ENCODE measurements at places on chromosomes 7 and 10.
A peak's percentile ranks its signal among the peaks of the same experiment; 100 is the strongest.

GRCh38 chr10:70122742-70123141 lies 9.9 kb downstream of the AIFM2 start:
- DNase-seq = no peak

DNA sequence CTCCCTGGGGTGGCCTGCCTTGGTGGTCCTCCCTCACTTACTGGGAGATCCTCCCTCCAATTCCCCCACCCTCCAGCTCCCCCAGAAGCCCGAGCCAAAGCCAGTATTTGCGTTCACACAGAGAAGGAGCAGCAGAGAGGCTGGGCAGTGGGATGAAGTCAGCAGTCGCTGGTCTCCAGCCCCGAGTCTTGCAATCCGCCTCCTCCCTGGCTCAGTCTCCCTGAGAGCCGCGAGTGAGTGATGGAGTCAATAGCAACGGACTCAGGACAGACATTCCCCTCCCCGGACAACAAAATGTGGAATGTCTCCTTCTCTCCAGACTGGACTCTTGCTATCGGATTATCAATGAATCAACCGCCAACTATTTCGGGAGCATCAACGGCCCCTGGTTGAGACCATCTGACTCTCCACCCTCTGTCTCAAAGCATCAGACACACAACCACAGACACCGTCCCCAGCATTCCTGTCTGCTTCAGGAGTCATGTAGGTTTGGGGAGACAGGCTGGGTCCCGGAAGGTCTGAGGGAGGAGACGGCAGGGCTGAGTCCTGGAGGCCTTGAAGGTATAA lies 178.4 kb downstream of the SH3PXD2A start:
- no peak for DNase-seq

DNA sequence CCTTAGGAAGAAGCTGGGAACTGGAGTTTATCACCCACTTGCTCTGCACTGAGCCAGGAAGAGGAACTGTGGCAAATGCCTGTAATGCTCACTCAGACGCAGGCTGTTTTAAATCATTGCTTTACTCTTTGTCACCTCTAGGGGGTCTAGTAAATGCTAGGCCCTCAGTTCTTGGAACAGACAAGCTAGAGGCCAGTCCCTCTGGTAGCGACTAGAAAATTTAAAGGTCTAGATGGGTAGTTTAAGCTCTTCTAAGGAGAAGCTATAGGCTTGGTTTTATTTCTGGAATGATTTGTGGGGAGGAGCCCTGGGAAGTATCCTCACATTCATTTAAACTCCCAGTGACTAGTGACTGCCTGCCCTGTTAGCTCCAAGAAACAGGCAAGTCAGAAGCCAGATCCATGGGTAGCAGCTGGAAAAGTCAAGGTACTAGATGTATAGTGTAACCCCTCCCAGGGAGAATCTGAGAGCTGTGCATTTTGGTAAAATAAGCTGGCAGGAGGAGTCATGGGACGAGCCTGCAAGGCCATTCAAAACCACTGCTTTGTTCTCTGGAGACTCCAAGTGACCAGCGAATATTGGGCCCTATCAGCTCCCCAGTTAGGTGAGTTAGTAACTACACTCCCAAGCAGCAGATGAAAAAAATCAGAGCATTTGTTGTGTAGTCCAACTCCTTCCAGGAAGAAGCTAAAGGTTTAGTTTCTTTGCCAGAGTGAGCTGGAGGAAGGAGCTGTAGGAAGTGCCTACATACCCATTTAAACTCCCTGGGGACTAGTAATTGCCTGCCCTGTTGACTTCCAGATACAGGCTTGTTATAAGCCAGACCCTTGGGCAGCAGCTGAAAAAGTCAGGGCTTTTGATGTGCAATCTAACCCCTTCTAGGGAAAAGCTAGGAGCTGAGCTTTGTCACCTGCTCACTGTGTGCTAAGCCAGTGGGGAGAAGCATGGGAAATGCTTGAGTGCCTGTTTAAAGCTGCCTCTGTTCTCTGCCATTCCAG lies 68.9 kb downstream of the DYNC1I1 start:
- no peak for DNase-seq

- DNase-seq = no peak
Measured at GRCh38 chr7:114691605-114692004, 230.3 kb upstream of the MDFIC start.

- DNase-seq = no peak
Measured at GRCh38 chr7:73831834-73832651, 1.2 kb downstream of the CLDN4 start.

- no peak for DNase-seq
Measured at GRCh38 chr7:151146761-151147160, 20.7 kb downstream of the GBX1 start.

- DNase-seq = no peak
Measured at GRCh38 chr10:6817770-6818169, 237.7 kb upstream of the PRKCQ start.

- no peak for DNase-seq
Measured at GRCh38 chr10:60414877-60415585, 25.4 kb upstream of the ANK3 start.

- DNase-seq = no peak
Measured at GRCh38 chr10:50497758-50498157, 126.0 kb downstream of the SGMS1 start.

DNA sequence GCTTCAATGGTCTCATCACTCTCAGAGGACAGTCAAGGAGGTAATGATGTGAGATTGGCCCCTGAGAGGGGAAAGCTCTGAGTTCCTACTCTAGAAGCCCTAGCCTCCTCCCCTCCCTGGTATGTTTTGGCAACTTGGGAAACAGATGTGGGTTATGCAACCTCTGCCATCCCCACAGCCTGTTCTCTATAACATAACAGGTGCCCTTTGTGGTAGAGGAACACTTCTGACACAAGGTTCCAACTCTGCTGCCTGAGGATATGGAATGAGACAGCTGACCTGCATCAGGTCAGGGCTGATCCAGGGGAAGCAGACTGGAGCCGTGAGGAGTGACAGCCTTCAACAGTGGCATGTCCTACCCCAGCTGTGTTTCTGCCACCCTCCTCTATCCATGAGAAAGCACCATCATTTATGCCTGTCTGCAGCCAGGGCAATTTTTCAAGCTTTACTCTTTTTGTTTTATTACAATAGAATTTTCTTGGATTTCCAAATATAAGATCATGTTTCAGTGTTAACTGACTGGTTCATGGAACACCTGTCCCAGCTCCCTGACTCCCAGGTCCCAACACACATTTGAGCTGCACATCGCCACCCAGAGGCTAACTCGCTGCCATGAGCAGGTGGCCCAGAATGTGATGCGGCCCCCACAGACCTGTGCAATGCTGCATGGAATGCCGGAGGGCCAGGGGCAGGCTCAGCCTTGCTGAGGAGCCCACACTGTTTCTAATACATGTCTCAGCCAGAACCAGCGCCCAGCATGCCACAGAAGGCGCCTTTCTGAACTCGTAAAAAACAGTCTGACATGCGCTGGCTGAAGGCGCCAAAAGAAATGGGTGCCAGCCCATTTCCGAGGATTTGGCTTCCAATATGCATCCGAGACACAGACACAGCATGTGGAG lies 124.8 kb upstream of the CHST15 start:
- no peak for DNase-seq

GRCh38 chr10:35993591-35994515 lies 351.8 kb upstream of the FZD8 start:
- no peak for DNase-seq

DNA sequence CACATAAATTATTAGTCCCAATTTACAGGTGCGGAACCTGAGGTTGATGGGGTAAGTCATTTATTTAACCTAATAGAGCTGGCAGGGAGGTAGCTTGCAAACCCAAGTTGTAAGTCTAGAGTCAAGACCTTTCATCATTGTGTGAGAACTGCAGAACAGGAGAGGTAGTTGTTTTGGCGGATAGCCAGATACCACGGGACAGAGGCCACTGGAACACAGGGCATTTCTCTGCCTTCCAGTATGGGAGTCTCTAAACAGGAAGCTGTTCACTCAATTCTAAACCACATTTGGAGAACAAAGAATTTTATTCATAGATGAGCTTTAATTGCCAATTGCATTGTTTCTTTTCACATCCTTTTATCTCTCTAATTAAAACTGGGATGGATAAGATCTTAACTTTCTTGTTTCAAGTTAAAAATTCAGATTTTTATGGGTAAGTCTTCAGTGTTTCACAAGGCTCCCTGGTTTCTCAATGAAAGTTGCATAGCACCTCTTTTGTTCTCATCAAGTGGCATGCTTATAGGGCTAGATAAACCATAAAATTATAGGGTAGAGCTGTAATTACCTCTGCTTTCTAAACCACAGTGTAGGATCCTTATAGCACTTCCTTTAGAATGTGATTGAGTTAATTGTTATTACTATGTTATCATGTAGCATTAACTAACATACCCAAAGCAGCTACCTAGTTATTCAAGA lies 489.0 kb downstream of the GATA3 start:
- DNase-seq = no peak

GRCh38 chr7:97174303-97174702 lies 56.8 kb downstream of the SDHAF3 start:
- no peak for DNase-seq

DNA sequence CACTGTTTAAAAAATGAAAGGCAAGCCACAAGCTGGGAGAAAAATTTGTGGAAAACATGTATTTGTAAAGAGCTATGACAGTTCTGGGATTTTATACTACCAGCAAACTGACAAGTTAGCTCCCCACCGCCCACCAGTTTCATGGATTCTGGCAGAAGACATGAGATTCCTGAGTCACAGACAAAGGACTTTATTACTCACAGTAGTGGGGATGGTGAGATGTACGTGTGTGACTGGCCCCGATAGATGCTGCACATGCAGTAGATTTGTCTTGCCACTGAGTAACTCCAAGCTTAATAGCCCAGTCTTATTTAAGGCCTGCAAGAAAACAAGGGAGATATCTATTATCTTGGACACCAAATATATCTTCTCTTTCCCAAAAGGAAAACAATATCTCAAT lies 281.7 kb downstream of the AHR start:
- DNase-seq = no peak

- DNase-seq = no peak
Measured at GRCh38 chr7:154837622-154838021, 165.3 kb downstream of the PAXIP1 start.

- no peak for DNase-seq
Measured at GRCh38 chr10:77633376-77633775, 4.2 kb downstream of the KCNMA1 start.

- no peak for DNase-seq
Measured at GRCh38 chr7:151920488-151920887, 35.8 kb upstream of the GALNTL5 start.

GRCh38 chr10:22246680-22247391 lies 29.0 kb upstream of the EBLN1 start:
- peak; percentile 31 for DNase-seq

DNA sequence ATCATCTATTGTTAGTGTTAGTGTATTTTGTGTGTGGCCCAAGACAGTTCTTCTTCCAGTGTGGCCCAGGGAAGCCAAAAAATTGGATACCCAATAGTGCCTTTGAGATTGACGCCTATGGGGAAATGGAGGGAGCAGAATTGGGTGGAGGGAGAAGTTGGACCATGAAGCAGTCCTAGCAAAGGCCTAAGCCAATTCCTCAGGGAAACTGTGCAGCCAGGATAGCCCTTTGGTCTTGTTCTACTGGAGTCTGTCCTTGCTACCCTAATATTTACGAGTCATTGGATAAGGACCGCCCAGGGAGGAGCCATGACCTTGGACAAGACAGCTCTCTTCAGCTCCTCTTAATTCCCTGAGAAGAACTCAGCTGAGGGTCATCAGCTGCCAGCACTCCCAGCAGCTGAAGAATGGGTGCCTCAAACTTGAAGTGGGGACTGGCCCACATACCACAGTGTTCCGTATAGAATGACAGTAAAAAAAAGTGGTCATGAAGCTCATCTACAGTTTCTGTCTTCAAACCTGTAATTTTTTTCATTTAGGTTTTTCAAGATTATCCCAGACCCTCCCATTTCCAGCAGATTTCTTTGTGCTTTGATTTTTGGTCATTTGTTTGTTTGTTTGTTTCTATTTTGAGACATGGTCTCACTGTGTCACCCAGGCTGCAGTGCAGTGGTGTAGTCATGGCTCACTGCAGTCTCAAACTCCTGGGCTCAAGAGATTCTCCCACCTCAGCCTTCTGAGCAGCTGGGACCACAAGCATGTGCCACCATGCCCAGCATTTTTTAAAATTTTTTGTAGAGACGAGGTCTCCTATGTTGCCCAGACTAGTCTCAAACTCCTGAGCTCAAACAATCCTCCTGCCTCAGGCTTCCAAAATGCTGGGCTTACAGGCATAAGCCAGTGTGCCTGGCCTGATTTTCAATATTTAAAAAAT lies 81.2 kb downstream of the C1GALT1 start:
- DNase-seq = no peak

GRCh38 chr7:118511146-118511545 lies 286.6 kb downstream of the ANKRD7 start:
- no peak for DNase-seq

GRCh38 chr7:17062151-17063044 lies 180.6 kb upstream of the AGR3 start:
- no peak for DNase-seq

DNA sequence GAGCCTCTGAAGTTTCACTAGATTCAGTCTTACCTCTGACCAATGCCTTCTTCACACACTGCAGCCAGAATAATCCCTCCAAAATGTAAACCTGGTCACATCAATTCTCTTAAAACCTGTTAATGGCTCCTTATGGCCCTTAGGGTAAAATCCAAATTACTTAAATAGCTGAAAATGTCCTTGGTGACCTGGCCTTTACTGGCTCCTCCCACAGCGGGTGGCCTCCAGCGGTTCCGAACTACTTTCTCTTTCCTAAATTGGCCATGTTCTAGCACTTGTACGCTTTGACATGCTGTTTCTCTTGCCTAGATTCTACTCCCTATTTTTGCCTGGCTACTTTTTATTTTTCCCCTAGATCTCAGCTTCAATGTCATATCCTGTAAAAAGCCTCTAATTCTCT lies 36.1 kb downstream of the AGK start:
- DNase-seq = no peak

- no peak for DNase-seq
Measured at GRCh38 chr10:113872139-113873030, 17.9 kb downstream of the NHLRC2 start.

DNA sequence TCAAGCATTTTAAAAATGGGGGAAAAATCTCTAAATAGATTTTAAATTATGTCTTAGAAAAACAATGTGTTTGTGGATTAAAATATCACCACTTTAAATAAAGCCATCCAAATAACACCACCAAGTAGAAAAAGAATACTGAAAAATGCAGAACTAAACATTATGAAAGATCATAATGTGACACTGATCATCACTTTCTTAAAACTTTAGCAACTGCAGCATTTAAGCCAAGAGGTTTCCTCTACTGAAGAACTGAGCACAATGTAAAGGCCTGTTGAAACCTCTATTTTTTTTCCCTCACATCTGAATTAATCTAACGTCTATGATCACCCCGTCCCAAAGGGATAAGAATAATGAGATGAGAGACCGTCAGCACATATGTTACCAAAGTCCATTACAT lies 18.6 kb downstream of the MINDY3 start:
- no peak for DNase-seq

GRCh38 chr7:70598976-70599375 lies 533.0 kb upstream of the GALNT17 start:
- DNase-seq = no peak

Data from activated T-helper 9 cell treated with anti-CD3 and anti-CD28 coated beads, Interleukin-2, amount 50 U/mL, for 16 hours (primary cell).